ENCODE measurements at places on chromosomes 5 and 9. TPM values are rescaled to one million over a fixed set of nuclear protein-coding genes. Genes with fewer than 3 reads are reported as not detected.
A peak's percentile ranks its signal among the peaks of the same experiment; 100 is the strongest.

- H3K4me3 ChIP-seq, result no peak overlapping the region
- H3K36me3 ChIP-seq, result no peaks in the 10 kb centered on the region
- H3K27me3 ChIP-seq, result peaks cover 5% of the 10 kb centered on the region
- DNase-seq, result no peak
- H3K27ac ChIP-seq, result no peak overlapping the region
These were observed 20.5 kb upstream of the ARHGEF28 start for GRCh38 chr5:73605223-73606087.

DNA sequence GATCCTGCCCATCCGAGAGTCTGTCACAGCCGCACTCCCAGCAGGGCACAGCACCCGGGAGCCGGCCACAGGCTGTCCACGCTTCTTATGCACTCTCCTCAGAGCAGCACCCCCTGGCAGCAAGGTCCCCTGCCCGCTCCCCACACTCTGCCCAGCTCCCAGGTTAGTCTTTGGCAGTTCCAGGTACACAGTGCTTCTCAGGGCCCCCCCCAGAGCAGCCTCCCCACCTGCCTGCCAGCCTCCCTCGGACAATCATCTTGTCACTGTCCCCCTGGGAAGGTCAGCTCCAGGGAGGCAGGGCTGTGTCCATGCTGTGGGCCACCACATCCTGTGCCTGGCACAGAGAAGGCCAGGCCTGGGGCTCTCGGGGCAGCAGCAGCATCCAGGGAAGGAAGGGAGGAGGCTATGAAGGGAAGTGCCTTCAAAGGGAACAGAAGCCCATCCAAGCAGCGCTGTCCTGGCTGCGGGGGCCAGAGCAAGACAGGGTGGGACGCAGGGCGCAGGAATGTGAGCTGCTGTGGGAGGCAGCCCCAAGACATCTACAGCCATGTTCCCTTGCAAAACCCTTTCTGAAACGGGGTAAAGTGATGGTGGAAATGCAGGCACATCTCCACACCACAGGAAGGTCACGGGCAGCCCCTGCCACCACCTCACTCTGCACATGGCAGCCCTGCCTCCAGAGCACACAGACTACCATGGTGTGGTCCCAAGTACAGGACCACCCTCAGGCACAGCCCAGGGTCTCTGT, 68.6 kb upstream of the ADAMTS2 start:
- H3K4me3 ChIP-seq, result no peak overlapping the region
- H3K36me3 ChIP-seq, result no peaks in the 10 kb centered on the region
- no peak for DNase-seq
- H3K27me3 ChIP-seq, result peaks cover 28% of the 10 kb centered on the region

DNA sequence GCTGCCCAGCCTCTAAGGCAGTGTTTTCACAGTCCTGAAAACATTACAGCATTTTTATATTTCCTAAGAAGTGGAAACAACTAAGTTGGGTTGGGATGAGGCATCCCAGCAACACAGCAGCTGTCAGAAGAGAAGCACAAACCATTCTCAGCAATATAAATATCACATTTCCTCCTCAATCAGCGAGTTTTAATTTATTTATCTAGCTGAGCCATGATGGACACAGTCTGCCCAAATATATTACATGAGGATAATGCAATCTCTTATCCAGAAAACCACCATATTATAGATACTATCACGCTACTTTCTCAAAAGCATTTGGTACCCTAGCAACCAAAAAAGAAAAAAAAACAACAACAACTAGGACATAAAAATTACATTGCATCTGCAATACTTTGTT, 158.5 kb downstream of the FSTL4 start:
- no peak overlapping the region for H3K4me3 ChIP-seq
- no peaks in the 10 kb centered on the region for H3K4me1 ChIP-seq
- H3K27me3 ChIP-seq, result no peaks in the 10 kb centered on the region

Gene EQTN
- total RNA-seq, result not detected

DNA sequence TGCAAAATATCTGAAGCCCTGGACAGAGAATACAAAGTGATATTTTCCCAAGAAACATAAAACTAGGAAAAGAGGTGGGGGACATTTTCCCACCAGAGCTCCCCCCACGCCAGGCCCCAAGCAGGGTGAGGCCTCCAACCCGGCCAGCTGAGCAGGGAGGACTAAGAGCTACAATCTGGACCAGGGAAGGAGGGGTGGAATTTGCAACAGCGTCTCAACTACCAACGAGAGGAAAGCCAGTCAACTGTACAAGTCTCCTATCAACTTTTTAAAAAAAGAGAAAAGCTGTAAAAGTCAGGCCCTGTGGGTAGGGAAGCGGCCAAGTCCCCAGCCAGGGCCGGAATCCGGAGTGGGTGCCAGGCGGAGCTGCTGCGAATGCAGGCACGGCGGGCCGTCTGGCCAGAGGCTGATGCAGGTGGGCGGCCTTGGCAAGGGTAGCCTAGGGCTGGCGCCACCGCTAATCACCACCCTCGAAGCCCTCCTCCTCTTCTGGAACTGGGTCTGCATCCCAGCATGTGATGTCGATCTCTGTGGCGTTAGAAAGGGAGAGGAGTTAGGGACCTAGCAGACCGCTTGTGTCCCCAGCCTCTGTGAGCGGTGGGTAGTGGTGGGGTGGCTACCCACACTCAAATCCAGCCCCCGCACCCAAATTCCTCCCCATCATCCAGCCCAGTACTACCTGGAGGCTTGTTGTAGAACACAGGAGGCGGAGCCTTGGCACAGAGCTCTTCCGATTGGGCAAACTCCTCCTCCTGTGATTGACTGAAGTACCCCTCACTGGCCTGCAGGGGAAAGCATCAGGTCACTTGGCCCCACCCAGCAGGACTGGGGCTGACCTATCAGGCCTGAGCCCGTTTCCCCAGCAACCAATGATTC, 10.6 kb downstream of the PRR7 start:
- H3K4me3 ChIP-seq, result no peak overlapping the region
- H3K27me3 ChIP-seq, result peaks cover 3% of the 10 kb centered on the region
- no peak overlapping the region for H3K27ac ChIP-seq
- peak; percentile 49 for DNase-seq

All from T-cell (primary cell).